ENCODE measurements at places on chromosomes 1 and 21. TPM values are rescaled to one million over a fixed set of nuclear protein-coding genes. Genes with fewer than 3 reads are reported as not detected.

The CD34 gene
- total RNA-seq: 0.82 TPM

GRCh38 chr1:1003618-1004419, 3.9 kb upstream of the HES4 start:
- no peak for DNase-seq

- no peak for DNase-seq
Observed at GRCh38 chr1:82160903-82161302, 360.2 kb downstream of the ADGRL2 start.

DNA sequence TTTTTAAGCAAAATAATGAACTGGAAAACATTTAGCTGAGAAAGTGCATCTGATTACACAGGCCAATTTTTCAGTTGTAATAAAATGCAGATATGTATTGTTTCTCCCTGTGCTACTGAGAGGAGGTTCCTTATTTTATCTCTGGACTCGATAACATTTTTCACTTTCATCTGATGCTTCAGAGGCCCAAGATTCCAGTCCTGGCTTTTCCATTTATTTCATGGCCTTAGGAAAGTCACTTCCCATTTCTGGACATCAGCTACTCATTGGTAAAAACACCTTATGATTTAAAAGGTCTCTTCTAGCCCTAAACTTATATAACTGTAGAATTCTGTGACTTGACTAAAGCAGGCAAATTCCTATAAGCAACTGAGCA, 203.5 kb downstream of the HHAT start:
- no peak for DNase-seq

DNA sequence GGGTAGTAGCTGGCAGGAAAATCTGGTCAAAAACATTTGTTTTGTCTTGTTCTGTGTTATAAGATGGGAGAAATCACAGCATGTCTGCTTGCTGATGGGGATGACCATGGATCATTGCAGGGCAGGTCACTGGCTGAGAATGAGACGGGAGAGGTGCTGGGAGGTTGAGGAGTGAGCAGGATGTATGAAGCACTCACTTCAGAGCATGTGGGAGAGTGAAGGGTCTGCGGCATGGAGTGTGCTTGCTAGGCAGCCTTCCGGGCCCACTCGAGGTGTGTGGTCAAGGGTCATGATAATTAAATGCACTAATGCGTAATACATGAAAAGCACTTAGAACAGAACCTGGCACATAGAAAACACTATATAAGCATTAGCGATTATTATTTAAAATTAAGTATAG, 42.0 kb upstream of the SPOCD1 start:
- DNase-seq: no peak

The FCGR1A gene
- 3.3 TPM for total RNA-seq

GRCh38 chr1:208747979-208748378, 503.8 kb upstream of the PLXNA2 start:
- no peak for DNase-seq

GRCh38 chr21:20026543-20026942, 971.7 kb upstream of the NCAM2 start:
- DNase-seq: no peak

The MYOG gene
- under 0.01 TPM for total RNA-seq

The EPHA10 gene
- total RNA-seq: 8.6 TPM

DNA sequence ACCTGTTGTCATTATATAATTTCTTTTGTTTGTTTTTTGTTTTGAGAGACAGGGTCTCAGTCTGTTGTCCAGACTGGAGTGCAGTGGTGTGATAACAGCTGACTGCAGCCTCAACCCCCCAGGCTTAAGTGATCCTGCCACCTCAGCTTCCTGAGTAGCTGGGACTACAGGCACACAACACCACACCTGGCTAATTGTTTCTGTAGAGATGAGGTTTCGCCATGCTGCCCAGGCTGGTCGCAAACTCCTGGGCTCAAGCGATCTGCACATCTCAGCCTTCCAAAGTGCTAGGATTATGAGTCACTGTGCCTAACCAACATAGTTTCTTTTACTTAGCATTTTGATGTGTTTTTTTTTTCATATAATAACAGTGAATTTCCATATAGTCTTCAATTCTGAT, 50.4 kb upstream of the FCRL4 start:
- no peak for DNase-seq

DNA sequence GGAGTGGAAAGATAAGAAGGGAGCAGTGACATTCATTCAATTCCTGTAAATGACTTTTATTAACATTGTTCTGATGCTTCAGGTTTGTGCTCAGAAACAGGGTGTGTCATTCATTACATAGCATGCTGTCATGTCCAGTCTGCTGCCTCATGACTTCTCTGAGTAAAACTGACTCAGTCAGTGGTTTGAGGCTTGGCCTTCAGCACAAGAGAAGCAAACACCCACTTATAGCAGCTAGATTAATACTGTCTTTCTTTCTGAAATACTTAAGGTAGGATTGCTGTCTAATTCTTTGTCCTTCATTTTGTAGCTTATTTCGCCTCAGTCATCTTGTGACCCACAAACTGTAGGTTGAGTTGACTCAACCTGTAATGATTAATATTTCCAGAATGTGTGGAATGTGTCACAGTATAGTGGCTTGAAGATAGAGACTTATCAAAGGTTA, 32.9 kb downstream of the RASAL2 start:
- DNase-seq: no peak

- DNase-seq: no peak
Observed at GRCh38 chr1:231108516-231109302, 53.1 kb upstream of the TRIM67 start.

- no peak for DNase-seq
Observed at GRCh38 chr1:31981972-31982371, 31.7 kb upstream of the KHDRBS1 start.

- peak; percentile 84 for DNase-seq
Observed at GRCh38 chr1:18922319-18922726, 20.0 kb upstream of the ALDH4A1 start.

DNA sequence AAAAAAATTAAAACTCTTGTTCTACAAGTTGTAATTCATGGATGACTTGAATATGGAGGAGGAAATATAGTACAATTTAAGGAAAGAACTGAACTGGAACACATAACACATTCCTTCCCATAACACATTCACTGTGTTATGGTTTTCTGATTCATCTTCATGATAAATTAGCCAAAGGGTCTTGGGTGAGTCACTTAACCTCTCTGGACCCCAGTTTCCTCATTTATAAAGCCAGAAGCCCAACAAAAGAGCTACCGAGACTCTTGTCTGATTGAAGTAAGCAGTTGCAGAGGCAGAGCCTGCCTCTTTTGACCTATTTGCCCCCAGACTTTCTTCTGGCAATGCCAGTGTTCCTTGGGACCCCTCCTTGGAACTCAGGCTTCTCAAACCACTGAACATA, 161.9 kb upstream of the KCTD3 start:
- DNase-seq: no peak

The IL6R gene
- total RNA-seq: 3.3 TPM

DNA sequence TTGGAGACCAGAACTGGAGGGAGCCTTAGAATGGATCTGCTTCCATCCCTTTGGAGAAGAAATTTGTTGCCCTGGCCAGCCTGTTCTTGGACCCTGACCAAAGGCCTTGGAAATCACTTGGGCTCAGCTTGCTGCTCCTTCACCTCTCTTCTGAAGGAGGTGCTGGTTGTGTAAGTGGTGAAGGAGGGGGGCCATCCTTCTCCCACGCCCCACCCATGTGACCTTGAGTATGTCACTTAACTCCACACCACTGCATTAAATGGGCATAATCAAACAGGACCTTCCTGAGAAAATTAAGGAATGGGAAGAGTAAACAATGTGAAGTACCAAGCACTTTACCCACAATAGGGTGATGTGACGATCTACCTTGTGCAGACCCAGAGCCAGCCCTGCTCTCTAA, 68.3 kb upstream of the GJB5 start:
- no peak for DNase-seq

- DNase-seq: peak; percentile 81
Observed at GRCh38 chr1:145962157-145963102, 1.9 kb downstream of the ANKRD34A start.

- DNase-seq: no peak
Observed at GRCh38 chr1:214990619-214991018, 91.9 kb upstream of the KCNK2 start.

The TTC34 gene
- under 0.01 TPM for total RNA-seq

- DNase-seq: no peak
Observed at GRCh38 chr21:37620401-37620800, 253.8 kb downstream of the DYRK1A start.

DNA sequence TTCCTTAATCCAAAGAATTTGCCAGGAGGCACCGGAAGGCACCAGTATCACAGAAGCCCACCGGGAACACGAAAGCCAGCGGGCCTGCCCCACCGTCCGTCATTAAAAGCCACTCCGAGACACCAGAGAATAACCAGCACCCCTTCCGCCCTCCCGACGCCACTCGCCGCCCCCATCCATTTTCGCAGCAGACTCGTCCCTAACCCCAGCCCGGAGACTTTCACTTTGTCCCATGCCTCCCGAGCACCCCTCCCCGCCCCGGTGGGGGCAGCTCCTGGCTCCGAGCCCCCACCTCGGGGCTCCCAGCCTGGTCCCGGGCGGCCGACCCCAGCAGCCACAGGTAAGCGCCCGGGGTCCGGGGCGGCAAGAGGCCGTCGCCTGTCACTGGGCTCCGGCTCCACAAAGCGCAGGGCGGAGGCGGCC, 105.4 kb downstream of the SLC45A1 start:
- DNase-seq: no peak

The SPATA45 gene
- total RNA-seq: 2.0 TPM

The NBPF14 gene
- 6.1 TPM for total RNA-seq

The TCEA3 gene
- total RNA-seq: 2.0 TPM

DNA sequence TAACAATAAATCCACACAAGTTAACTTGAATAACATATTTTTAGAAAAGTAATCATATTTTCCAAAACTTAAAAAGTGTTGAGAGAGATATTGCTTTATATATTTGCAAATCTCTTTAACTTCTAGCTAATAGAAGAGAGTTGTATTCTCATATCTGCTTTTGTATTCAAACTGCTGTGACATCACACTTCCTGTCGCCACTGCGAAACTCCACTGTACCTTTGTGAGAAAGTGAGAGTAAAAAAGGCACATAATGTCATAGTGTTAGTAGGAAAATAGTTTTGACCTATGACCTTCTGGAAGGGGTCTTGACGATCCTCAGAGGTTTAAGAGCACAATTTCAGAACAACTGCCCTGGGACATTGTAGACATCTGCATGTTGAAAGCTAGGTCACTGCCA, 21.6 kb downstream of the AK5 start:
- no peak for DNase-seq

- no peak for DNase-seq
Observed at GRCh38 chr1:54372978-54373377, 33.2 kb downstream of the SSBP3 start.

GRCh38 chr1:66331658-66332547, 202.1 kb upstream of the SGIP1 start:
- DNase-seq: no peak

Measured in frontal cortex (tissue), 4 donors.